ENCODE measurements at places on chromosomes 7 and 10.
A peak's percentile ranks its signal among the peaks of the same experiment; 100 is the strongest.

- no peak for DNase-seq
These were observed 71.4 kb downstream of the HTR5A start for GRCh38 chr7:155141562-155141961.

DNA sequence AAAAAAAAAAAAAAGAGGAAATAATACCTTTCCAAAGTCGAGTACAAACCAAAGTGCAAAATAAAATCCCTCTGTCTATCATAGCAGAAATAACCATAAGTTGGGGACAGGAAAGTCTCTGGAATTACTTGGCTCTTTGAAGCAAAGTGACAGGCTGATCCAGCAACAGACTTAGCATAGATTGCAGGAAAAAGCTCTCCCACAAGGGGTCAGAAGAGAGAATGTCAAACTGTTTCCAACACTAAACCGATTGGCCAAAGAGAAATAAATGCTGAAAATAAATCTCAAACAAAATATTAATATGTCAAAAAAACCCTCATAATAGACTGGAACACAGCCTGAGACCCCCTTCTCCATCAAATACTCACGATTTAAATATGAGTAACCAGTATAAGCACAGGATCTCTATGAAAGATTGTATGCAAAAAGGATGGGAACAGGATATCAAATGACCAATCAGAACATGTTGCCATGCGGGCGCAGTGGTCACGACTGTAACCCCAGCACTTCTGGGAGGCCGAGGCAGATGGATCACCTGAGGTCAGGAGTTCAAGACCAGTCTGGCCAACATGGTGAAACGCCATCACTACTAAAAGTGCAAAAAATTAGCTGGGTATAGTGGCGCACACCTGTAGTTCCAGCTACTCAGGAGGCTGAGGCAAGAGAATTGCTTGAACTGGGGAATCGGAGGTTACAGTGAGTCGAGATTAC lies 1000.7 kb upstream of the LRRN3 start:
- peak; percentile 39 for DNase-seq

DNA sequence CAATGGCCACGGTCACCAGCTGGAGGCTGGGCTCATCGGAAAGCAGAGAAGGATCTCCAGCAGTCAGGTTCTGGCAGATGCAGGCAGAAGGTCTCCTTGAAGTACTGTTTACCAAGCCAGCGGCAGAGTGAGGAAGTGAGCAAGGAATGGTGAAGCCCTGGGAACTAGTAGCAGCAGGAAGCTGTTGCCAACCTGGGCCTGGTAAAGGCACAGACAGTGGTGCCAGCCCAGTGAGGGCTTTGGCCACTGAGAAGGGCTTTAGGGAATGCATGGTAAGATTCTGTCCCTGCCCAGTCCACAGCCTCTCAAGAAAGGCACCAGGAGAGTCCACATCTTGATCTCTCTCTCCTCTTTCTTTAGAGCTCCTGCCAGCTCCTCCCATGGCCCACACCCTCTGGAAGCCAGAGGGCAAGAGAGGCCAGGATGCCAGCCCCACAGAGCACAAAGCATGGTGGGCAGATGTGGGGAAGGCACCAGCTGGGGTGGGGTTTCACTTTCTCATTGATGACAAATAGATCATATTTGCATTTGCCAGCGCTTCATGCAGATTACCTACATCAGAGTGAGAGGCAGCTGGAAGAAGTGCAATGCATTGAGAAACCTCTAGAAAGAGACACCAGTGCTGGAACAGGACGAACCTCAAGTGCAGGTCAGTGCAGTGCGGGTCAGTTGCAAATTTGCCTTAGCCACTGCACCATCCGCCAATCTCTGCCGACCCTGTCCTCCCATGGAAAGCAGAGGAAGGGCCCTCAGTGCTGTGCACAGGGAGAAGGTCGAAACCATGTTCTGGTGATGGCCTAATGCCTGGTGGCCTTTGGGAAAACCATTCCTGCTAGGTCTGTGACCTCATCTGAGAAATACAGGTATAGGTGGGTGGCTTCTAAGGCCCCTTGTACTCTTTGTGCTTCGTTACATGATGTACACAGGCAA lies 667.8 kb upstream of the MKI67 start:
- DNase-seq, result no peak

DNA sequence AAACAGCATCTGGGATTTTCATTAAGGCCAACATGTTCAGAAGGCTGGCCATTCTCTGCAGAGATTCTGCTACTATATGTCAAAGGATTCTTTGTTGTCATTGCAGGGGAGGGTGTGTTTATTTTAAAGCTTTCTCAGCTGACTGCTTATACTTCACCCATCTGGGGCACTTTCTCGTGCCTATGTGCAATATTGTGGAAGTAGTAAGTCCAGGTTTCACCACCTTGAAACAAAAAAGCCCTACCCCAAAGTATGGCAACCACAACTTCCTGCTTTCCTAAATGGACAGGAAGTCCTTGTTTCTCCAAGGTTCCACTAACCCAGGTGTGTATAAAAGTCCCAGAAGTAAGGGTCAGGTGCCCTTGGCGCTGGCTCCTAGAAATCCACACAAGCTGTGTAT lies 58.7 kb upstream of the COL1A2 start:
- DNase-seq, result peak; percentile 61

DNA sequence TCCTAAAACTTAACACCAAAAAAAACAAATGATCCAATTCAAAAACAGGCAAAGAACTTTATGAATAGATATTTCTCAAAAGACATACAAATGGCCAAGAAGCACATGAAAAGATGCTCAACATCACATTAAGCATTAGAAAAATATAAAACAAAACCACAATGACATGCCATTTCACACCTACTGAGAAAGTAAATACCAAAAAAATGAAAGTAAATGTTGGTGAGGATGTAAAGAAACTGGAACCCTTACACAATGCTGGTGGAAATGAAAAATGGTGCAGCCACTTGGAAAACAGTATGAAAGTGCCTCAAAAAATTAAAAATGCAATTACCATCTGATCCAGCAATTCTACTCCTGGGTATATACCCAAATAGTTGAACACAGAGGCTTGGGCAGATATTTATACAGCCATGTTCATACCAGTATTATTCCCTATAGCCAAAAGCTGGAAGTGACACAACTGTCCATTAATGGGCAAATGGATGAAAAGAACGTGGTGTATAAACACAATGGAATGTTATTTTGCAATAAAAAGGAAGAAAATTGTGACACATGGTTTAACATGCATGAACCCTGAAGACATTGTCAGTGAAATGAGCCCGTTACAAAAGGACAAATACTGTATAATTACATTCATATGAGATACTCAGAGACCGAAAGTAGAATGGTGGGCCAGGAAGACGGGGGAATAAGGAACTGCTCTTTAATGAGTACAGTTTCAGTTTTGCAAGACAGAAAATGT lies 89.0 kb downstream of the JMJD1C start:
- DNase-seq, result no peak

- DNase-seq, result no peak
These were observed 2.0 kb downstream of the ZSCAN25 start for GRCh38 chr7:99618726-99619125.

Data from NCI-H82 (cell line).